Activated CD4-positive, alpha-beta memory T cell treated with anti-CD3 and anti-CD28 coated beads, Interleukin-2, amount 10 ng/mL, durations not matched to agents 7 days and 5 days (primary cell): ENCODE measurements at places on chromosomes 4 and X. TPM values are rescaled to one million over a fixed set of nuclear protein-coding genes. Genes with fewer than 3 reads are reported as not detected.

DNA sequence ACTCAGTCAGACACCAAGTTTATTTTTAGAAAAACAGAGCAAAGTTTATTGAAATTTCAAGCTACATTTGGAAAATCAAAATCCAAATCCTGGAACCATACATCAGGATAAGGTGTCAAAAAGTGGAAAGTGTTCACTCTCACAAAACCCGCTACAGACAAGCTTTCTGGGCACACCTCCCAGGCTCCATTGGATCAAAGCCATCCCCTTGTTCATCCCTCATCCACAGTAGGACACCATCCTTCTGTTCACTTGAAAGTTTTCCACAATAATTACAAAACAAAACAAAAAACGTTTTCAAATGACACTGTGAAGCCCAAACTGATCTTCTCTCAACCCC, 62.4 kb downstream of the TSC22D3 start:
- no peak for DNase-seq

- DNase-seq: no peak
Measured at GRCh38 chrX:9438933-9439494, 25.8 kb upstream of the TBL1X start.

DNA sequence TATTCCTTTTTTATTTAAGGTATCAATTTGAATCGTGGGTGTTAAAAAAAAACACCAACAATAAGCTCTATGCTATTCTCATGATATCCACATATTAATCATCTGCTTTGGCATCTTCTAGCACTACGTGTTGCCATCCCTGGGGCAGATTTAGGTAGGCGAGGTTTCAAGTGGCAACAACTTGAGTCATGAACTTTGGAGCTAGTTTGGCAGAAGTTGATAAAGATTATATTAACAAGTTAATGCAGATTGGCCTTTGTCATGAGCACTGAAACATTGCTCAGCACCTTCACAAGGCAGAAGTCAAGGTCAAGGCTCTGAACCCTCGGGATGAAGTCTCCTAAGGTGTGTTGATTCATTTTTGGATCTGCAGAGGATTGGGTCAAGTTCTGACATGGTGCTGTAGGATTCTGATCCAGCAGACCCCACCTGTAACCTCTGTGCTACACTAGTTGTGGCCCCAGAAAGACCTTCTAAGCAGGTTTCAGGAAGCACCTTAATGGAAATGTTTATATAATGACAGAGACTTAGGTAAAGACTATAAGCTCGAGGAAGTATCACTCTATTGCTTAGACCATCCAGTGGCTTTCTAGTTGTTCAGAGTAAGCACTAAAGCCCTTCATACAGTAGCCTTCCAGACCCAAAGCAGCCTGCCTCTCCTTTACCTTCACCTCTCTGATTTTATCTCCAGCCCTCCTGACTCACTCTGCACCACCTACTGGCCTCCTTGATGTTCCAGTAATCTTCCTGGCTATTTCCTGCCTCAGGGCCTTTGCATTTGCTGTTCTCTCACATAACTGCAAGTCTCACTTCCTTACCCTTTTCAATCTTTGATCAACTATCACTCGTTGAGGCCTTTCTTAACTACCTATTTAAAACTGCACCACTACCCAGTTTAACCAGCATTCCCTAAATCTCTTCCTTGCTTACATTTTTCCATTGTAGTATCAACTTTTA, 117.0 kb upstream of the SLC4A4 start:
- DNase-seq: no peak

GRCh38 chr4:164753873-164754488, at the start of gene SMIM31:
TSS of gene SMIM31 (plus strand) at chr4:164754131. CDS start at chr4:164770444, 16,313 bp downstream.
- no peak for DNase-seq

GRCh38 chr4:170425521-170426143, 335.9 kb upstream of the AADAT start:
- no peak for DNase-seq

- DNase-seq: no peak
Measured at GRCh38 chr4:18021470-18021719, 160 bp downstream of the LCORL start.

- no peak for DNase-seq
Measured at GRCh38 chrX:11632732-11633131, 33.0 kb downstream of the ARHGAP6 start.

DNA sequence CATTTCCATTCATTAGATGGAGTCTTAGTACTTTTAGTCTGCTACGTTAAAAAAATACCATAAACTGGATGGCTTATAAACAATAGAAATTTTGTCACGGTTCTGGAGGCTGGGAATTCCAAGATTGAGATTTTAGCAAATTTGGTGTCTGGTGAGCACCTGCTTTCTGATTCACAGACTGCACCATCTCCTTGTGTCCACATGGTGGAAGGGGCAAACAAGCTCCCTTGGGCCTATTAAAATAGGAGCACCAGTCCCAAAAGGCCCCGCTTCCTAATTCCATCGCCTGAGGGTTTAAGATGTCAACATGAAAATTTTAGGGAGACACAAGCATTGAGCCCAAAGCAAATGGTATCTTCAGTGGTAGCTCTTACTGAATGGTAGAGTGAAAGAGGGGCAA, 120.5 kb upstream of the MAP9 start:
- DNase-seq: no peak

GRCh38 chrX:149275836-149276235, 229.3 kb downstream of the IDS start:
- no peak for DNase-seq

DNA sequence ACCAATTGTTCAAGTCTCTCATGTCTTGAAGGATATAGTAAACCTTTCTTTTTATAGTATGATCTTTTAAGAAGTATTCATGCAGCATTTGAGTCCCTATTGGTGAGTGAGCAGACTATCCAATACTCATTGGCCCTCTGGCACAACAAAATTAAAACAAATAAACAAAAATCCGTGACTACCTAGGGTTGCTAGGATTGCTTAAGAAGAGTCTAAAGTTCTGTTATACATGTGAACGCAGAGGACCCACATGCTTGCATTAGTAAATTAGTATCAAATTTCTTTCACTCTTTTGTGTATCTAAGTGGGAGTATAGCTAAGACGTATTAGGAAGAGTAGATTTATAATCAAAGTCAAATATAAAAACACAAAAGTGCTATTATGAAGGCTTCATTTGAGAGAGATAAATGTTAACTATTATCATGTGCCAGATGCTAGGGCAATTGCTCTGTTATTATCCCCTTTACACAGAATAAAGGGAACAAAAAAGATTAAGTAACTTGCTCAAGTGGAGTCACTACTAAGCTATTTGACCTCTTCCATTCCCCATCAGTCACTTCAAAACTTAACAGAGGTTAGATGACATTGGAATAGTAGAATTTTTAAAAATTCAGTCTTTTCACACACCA, 29.2 kb upstream of the LARP1B start:
- DNase-seq: no peak

GRCh38 chrX:113275804-113276203, 435.2 kb upstream of the AMOT start:
- no peak for DNase-seq

DNA sequence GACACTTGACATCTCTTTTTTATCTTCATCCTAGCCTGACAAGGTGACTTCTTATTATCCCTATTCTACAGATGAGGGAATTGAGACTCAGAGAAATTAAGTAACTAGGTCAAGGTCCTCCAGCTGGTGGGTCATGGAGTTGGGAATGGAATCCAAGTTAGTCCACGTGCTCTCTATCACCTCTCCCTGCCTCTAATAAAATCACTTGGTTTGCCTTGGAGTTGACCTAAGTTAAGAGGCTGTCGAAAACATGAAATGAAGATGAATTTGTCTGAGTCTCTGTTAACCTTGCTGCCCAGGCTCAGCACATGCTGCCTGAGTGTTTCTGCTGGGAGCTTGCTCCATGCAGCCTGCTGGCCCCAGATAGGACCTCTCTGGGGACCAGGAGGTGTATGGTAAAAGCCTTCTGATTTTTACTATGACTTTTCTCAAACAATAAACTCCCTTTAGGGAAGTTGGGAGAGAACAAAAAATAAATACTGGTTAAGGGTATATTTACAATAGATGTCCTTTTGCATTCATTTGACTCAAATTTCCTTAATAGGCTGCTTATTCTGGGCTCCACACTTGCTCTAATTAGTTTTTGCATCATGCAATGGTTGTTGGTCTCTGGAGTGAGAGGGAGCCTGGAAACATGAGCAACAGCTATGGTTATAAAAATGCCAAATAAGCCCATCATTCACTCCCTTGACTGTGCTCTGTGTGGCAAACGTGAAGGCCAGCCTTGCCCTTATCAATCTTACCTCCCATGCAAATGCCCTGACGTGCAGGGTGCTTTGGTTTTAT, 61.6 kb upstream of the DHX15 start:
- DNase-seq: no peak

GRCh38 chr4:146638786-146639505, at the start of gene POU4F2:
TSS of gene POU4F2 (plus strand) at chr4:146638893. CDS start at chr4:146639141, 248 bp downstream.
- DNase-seq: no peak

Gene EXOC1
- 37.2 TPM for total RNA-seq

Gene ZNF718
- 8.8 TPM for total RNA-seq

Gene CXCL9
- not detected for total RNA-seq

Gene COL4A5
- total RNA-seq: not detected
